ENCODE measurements at places on chromosomes 4 and X. TPM values are rescaled to one million over a fixed set of nuclear protein-coding genes. Genes with fewer than 3 reads are reported as not detected.

Gene IL1RAPL1
- not detected for total RNA-seq

GRCh38 chrX:6299724-6300123 lies 71.1 kb upstream of the NLGN4X start:
- no peak for ATAC-seq

Gene CSAG1
- not detected for total RNA-seq

GRCh38 chrX:17456526-17456925 lies 81.5 kb downstream of the NHS start:
- ATAC-seq = peak; percentile 98

DNA sequence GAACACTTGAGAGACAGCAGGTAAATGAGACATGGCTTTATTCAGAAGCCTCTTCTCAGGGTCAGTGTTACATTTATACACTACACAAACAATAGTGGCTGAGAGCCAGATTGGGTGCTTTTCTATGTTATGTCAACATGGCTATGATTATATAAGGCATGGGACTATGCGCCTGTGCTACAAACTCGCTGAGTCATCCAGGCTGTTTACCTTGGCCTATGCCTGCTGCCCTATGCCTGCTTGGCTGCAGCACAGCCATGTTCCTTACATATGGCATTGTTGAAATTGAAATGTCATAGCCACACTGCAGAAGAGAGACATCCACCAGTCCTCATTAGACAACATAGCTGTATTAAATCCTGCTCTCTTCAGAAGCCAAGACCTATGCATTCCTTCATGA lies 236.3 kb upstream of the NWD2 start:
- ATAC-seq = peak; percentile 99

- no peak for ATAC-seq
Observed at GRCh38 chr4:116906758-116907157, 178.6 kb downstream of the TRAM1L1 start.

- ATAC-seq = no peak
Observed at GRCh38 chr4:1857931-1858330, 2.0 kb upstream of the LETM1 start.

DNA sequence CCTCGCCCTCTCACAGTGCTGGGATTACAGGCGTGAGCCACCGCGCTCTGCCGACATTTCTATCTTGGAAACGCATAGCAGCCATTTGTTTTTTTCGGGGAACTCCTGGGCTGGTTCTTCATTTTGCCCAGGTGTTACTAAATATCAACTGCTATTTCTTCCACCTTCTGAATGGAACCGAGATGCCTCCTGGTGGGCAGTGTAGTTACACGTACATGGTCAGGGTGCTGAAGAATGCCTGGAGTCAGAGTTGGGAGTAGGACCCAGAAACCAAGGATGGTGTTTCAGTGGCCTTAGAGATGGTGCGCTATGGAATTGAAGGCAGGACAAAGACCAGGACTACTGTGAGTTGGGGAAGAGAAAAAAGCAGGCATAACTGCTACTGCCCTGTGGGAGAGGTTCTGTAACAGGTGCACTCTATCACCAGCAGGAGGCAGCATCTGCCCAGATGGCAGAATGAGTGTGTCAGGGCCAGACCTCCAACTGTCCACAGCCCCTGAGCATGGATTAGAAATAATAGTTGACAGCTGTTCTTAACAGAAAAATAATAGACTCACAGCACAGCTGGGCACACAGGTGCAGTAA lies 81.7 kb downstream of the ZC4H2 start:
- ATAC-seq = peak; percentile 38

Gene FAM149A
- 2.8 TPM for total RNA-seq

DNA sequence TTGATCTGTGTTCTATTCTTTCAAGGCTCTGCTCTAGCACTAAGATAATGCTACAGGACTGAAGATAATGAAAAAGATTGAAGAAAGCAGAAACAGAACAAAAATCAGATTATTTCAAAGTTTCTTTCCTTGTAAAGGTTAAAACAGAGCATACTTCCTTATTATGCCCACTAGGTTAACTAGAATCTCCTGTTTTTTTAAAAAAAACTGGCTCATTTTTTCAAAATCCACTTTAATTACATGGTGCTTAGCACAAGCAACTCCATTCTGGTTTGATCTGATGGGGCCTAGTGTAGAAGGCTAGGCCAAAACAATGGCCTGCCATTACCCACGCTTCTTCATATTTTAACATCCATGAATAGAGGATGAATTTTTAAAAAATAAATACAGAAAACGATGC lies 1.2 kb upstream of the UBA6 start:
- no peak for ATAC-seq

Gene ABHD18
- total RNA-seq = 12.2 TPM

DNA sequence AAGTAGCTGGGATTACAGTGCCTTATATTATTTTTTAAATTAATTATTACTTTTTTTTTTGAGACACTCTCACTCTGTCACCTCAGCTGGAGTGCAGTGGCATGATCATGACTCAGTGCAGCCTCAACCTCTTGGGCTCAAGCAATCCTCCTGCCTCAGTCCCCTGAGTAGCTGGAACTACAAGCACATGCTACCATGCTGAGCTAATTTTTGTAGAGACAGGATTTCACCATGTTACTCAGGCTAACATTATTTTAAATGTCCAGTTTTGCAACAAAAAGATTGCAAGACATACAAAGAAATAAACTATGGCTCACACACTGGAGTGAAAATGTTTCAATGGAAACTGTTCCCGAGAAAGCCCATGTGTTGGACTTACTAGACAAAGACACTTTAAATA lies 59.2 kb downstream of the MND1 start:
- ATAC-seq = no peak

- ATAC-seq = no peak
Observed at GRCh38 chr4:26402458-26402857, 81.6 kb downstream of the RBPJ start.

DNA sequence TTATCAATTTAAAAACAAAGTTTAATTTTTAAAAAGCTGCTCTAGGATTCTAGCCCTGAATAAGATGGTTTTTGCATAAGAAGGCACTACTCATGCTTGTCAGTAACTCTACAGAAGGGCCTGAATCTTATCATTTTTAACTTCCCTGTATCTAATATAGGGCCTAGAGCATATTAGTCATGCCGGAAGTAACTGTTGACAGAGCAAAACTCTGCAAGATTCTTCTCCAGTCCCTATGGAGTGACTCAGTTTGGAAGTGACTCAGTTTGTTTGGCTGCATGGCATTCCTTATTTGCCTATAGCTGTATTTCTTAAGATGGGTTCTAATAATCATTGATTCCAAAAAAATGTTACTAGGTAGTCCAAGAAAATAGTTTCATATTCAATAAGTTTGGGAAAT lies 431.8 kb upstream of the HTR2C start:
- no peak for ATAC-seq

DNA sequence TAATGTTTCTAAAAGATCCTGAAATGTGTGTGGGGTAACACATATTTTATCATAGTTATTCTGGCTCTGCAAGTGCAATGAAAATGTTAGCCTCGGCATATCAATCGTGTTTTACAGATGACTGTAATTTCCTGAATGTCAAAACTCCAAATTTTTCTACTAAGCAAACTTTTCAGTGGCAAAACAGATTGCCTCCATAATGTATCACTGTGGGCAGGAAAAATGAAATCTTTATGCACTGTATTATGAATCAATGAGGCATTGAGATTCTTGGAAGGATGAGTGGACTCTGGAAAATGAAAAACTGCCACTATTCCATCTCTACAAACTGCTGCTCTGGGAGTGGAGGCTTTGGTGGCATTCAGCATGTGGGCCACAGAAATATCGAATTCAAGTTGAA lies 160.1 kb upstream of the MBNL3 start:
- no peak for ATAC-seq

GRCh38 chrX:29196501-29196900 lies 609.3 kb downstream of the IL1RAPL1 start:
- no peak for ATAC-seq

Gene TRMT10A
- 13.5 TPM for total RNA-seq

DNA sequence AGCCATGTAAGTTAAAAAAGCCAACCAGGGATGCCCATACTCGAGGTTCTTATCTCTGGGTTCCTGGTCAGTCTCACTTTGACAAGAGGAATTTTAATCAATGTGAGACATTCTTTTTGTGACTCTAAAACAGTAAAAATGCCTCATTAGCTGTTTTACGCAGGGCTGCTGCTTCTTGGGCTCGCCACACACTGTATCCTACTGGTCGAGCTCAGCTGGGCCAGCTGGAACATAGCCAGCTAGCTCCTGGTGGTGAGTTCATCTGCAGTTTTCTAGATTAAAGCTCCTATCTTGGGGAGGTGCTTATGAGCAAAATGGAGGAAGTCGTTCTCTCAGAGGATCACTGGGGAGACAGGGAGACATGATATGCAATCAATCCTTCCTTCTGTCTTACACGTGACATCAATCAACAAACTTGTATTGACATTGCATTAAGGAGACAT lies 55.9 kb upstream of the LEF1 start:
- ATAC-seq = no peak

DNA sequence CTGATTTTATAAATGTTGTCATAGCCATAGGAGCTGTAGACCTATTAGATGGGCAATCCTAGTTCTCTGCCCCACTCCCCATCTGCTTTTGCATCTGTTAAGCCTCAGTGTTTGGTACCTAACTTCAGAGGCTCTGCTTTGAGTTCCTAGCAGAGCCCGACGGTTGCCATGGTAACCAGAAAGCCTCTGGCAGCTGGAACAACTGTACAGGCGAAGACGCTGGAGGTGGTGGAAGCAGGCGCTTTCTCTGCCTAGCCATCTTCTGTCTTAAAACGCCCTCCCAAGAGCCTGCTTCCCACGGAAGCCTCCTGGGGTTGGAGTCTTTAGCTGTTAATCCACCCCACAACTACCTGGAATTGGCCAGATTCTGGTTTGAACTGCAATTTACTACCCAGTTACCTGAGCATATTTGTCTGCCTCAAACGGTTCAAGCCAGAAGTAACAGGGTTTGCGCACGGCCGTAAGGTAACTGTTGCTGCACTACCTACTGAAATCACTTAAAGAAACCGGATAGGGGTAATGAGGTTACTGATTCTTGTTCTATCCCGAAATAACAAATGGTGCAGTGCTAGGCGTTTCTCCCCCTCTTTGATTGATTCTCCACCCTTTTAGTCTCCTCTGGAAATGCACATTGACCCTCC lies 1.0 kb upstream of the GABRG1 start:
- ATAC-seq = peak; percentile 88

GRCh38 chr4:184476695-184477094 lies 2.3 kb upstream of the IRF2 start:
- ATAC-seq = no peak

GRCh38 chr4:158782551-158783360 lies 13.9 kb downstream of the FNIP2 start:
- ATAC-seq = peak; percentile 45

DNA sequence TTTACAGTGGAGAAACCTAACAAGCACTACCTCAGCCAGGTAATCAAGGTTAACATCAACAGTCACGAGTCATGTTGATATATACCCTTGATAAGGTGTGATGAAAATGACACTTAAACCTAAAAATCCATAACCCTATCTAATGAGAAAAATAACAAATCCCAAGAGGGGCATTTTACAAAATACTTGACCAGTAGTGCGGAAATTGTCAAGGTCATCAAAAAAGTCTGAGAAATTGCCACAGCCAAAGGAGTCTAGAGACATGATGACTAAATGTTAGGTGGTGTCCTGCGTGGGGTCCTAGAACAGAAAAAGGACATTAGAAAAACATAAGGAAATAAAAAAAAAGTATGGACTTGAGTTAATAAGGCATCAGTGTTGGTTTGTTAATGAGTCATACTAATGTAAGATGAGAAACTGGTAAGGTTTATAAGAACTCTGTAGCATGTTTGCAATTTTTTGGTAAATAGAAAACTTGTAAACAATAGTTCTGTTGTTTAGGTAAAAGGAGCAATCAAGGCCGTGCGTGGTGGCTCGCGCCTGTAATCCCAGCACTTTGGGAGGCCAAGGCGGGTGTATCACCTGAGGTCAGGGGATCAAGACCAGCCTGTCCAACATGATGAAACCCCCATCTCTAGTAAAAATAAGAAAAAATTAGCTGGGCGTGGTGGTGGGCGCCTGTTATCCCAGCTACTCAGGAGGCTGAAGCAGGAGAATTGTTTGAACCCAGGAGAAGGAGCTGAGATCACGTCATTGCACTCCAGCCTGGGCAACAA lies 2.9 kb downstream of the RPL36A start:
- ATAC-seq = no peak

- no peak for ATAC-seq
Observed at GRCh38 chr4:168274871-168275270, 43.7 kb downstream of the DDX60 start.

- ATAC-seq = no peak
Observed at GRCh38 chrX:21806691-21807090, 32.7 kb upstream of the MBTPS2 start.

DNA sequence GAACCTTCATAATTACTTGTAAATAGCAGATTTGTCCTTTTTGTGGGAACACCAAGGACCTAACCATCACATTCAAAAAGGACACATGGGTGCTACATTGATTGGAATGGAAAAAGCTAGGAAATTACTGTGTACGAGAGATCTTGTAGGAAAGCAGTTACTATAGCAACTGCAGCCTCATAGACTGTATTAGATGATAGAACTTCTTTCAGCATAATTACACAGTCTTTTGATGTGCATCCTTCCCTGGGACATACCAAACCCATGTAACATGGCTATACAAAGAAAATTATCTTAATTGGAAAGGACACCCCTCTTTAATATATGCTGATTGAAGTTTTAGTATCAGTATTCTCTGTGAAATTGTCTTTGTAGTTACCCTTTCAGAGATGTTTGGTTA lies 130.7 kb upstream of the CTSO start:
- ATAC-seq = peak; percentile 78

Measured in motor neuron (in vitro differentiated cells).